MG63 (cell line): ENCODE measurements at places on chromosomes 11 and 22. TPM values are rescaled to one million over a fixed set of nuclear protein-coding genes. Genes with fewer than 3 reads are reported as not detected.

GCAT gene
- total RNA-seq: 23.6 and 39.4 TPM in 2 replicates

UPB1 gene
- not detected in 2 replicates for total RNA-seq

SYCE3 gene
- total RNA-seq: not detected in 2 replicates

KCNJ11 gene
- not detected in 2 replicates for total RNA-seq

VSIG10L2 gene
- total RNA-seq: not detected in 2 replicates

OR52E8 gene
- not detected in 2 replicates for total RNA-seq

C22orf31 gene
- not detected in 2 replicates for total RNA-seq
